ENCODE measurements at places on chromosomes 2 and 18.

- DNase-seq: no peak
These were observed 126.6 kb downstream of the COMMD1 start for GRCh38 chr2:62032096-62032495.

DNA sequence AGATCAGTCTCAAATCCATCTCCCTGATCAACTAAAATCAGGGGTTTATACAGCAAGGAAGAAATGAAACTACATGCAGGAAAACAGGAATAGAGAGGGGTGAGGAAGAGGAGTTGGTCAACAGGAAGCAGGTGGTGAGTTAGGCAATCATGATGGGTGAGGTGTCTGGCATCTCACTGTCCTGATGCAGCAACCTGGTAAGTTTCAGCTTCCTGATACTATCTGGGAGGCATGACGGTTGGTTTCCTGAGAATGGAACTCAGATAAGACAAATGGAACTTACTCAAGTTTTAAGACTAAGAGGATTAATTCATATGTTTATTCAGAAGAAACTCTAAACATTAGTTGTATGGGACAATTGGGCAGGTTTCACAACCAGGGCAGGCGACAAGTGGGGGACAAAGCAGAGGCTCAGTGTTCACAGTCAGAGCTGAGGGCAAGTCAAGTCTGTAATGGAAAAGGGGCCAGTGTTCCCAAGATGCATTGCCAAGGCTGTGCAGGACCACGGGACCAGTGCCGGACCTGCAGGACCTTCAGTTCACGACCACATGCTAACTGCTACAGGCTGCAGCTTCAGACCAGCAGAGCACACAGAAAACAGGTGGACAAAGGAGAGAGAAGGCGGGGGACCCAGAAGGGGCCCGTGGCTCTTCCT is 17.7 kb upstream of the GALM start:
- DNase-seq: no peak

DNA sequence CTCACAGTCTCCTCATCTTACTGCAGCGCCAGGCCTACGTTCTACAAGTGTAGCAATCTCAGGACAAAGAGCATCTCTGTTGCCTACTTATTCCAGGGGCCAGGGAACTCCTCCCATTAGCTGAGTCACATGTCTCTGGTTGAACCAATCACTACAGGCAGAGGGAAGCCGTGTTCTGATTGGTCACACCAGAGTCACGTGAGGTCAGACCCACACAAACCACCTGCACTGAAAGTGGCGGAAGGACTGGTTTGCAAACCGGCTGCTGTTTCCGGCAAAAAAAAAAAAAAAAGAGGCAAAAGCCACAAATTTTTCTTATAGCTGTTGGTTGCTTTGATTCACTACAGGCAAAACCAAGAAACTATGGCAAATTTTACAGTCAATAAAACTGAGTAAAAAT is 21.9 kb upstream of the USP14 start:
- DNase-seq: no peak

- no peak for DNase-seq
These were observed 162.7 kb upstream of the ACAA2 start for GRCh38 chr18:49976001-49976400.

DNA sequence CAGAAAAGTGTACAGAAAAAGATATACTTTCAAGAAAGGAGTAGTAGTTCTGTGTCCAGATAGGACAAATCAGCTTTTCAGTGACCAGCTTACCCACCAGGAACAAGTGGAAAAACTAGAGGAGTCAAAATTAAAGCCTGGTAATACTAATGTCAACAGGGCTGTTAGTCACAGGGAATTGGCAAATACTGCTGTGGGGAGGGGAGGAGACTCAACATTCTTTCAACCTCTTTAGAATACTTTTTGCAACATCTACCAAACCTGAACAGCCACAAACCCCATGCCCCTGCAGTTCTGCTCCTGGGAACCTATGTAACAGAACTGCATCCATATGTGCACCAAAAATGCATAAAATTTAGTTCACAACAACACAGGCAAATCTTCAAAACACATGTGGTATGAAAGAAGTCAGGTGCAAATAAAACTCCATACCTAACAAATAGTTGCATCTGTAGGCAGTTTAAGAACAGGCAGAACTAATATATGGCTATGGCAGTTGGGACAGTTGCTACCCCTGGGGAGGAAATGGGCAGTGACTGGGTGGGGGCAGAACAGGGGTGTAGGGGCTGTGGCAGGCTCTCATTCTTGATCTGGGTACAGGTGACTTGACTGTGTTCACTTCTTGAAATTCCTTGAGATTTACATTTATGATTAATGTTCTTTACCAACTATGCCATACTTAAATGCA is 9.7 kb downstream of the CMPK2 start:
- DNase-seq: no peak

GRCh38 chr2:58481670-58482069 is 240.5 kb upstream of the FANCL start:
- no peak for DNase-seq

GRCh38 chr2:119249311-119249710 is 25.7 kb downstream of the STEAP3 start:
- DNase-seq: no peak

DNA sequence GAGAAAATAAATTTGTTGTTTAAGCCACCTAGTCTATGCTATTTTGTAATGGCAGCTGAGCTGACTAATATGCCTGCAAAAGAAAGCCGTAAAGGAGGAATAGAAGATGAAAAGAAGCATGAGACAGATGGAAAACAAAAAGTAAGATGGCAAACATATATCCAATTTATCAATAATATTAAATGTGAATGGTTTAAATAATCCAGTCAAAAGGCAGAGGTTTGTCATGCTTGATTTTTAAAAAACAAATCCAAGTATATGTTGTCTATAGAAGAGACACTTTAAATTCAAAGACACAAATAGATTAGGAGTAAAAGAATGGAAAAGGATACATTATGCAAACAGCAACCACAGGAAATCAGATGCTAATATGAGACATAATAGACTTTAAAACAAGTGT is 35.4 kb upstream of the EMILIN2 start:
- no peak for DNase-seq

DNA sequence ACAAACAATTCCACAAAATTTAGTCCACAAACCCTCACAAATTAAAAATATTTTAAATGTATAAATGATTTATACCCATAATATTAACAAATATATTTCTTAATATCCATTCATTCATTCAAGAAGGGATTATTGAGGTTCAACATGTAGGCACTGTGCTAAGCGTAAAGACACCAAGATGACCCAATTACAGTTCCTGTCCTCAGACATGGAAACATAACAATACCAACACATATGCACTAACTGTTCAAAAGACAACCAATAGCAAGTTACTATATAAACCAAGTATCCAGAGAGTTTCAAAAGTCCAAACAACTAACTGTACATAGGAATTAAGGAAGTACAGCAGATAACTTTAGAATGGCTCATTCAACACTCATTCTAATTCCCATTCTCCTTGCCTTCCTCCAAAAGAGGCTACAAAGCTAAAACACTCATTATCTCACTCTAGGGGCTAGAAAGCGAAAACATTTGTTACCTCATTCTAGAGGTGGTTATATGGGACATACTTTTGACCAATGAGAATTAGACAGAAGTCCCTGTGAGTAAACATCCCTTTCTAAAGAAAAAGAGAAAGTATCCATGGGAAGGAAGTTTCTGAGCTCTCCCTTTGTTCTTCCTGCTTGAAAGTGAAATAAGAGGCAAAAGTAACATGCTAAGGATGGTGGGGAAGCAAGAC is 292.4 kb downstream of the ZEB2 start:
- no peak for DNase-seq

DNA sequence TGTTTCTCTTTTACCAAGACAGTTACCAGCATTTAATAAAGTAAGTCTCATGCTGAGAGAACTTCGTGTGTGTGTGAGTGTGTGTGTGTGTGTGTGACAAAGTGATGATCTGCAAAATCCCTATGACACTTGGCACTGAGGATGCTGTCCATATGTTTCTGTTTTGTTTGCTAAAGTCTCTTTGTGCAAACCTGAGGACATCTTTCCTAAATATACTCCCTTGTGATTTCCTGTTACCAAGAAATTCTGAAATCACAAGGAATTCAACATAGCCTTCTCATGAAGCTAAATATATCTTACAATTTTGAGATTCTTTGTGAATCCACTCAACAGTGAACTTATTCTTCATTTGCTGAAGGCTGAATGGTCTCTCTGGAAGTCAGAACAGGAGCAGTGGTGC is 1359.7 kb upstream of the NRXN1 start:
- DNase-seq: no peak

GRCh38 chr2:130827502-130828251 is 9.0 kb upstream of the ARHGEF4 start:
- no peak for DNase-seq

- no peak for DNase-seq
These were observed 74.4 kb downstream of the ANTXR1 start for GRCh38 chr2:69087211-69087911.

GRCh38 chr2:237594514-237594871 is 4.0 kb upstream of the RAB17 start:
- peak; percentile 70 for DNase-seq

Measured in hepatocyte (in vitro differentiated cells).